ENCODE measurements at places on chromosomes 11 and 22.

GRCh38 chr11:11568651-11569229 lies 53.1 kb downstream of the GALNT18 start:
- DNase-seq, result no peak

DNA sequence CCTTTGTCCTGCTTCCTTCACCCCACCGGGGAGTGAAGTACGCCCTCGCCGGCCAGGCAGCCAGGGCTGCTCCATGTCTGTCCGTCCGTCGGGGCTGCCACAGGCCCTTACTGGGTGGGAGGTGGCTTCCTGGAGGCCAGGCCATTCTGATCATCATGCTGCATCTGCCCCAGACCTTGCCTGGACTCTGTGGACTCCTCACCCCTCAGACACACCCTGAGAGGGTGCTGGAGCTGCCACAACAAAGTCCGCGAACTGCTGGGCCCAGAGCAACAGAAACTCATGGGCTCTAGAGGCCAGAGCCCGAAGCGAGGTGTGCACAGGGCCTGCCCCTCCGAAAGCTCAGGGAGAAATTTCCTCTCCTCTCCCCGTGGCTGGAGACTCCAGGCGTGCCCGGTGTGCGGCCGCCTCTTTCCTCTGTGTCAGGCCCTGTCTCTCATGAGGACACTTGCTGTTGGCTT lies 124.2 kb downstream of the KCNQ1OT1 start:
- DNase-seq, result no peak

DNA sequence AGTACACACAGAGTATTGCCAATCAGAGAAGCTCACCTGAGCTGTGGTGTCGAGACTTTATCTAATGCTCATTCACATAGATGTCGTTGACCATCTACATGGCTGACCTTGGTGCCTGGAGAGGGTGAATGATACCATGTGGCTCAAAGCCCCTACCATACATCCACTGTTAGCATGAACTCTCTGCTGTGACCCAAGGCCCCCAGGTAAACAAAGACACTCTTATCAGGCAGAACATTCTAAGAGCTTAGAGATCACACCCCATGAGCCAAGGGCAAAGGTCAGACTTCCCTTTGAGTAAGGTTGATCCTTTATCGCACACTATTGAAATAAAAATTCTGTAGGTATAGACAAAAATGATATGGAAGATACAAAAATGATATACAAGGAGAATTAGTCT lies 15.0 kb upstream of the PIWIL3 start:
- DNase-seq, result no peak

DNA sequence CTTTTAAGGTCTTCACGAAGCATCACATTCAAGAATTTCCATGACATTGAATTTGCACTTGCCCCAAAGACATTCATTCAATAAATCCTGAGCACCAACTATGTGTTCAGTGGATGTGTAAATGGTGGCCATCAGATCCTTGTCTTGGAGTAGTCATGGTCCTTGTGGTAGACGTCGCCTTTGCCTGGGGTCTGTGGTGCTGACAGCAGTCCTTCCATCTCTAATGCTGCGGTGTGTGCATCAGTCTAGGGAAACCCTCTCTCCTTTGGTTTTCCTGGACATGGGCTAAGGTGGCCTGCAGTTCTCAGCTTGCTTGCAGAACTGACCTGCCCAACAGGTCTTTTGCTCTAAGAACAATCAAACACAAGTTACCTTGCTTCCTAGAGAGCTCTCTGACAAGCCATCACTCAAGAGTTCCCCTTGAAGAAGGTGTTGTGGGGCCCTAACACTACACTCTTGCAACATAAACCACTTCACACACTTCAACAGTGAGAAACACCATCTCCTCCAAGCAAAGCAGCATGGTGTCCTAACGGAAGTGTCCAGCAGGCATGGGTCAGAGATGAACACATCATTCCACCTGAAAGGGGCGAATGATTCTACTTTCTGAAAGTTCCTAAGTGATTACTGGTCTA lies 72.1 kb downstream of the BUD13 start:
- no peak for DNase-seq

- DNase-seq, result no peak
These were observed 7.1 kb downstream of the P2RY2 start for GRCh38 chr11:73225001-73225686.

- DNase-seq, result no peak
These were observed 2.5 kb upstream of the NCAM1 start for GRCh38 chr11:112958670-112959069.

DNA sequence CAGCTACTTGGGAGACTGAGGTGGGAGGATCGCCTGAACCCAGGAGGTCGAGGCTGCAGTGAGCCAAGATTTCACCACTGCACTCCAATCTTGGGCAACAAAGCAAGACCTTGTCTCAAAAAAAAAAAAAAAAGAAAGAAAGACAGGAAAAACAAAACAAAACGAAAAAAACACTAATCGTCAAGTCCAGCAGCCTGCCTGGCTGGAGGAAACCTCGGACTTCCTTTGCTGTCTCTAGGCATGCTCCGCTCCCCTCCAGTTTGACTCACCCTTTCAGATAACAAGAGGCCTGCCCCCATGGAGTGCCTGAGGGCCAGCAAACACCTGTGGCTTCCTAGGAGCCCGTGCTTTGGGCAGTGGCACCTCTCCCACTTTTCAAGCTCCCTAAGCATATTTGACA lies 28.8 kb upstream of the CHKA start:
- DNase-seq, result no peak

DNA sequence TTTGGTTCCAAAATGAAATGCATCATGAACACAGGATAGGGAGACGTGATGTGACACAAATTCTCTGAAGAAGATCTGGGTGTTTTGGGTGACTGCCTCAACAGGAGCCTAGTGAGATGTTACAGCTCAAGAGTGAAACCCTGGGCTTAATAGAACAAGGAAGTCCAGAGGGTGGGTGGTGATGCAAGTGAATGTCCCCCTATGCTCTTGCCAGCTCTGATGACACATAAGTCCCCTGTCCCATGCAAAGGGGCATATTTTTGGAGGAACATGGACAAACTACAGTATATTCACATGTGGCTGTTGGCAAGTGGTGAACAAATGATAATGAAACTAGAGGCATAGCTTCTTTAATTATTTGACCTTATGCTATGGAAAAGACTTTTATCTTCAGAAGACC lies 9.2 kb downstream of the CRTAM start:
- no peak for DNase-seq

DNA sequence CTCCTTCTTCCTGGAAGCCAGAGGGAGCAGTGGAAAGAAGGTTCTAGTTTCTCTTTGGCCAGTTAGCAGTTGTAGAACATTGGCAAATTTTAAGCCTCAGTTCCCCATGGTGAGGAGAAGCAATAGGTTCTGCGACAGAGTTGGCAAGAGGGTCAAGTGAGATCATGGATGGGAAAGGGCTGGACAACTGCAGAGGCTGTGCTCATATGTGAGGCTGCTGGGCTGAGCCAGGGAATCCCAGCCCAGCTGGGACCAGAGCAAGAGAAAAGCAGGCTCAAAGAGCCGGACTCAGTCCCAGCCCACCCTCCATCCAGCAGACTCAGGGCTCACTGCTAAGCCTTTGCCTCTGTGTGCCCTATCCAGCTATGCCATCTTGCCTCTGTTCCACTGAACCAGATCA lies 66.8 kb upstream of the MYOD1 start:
- DNase-seq, result no peak

DNA sequence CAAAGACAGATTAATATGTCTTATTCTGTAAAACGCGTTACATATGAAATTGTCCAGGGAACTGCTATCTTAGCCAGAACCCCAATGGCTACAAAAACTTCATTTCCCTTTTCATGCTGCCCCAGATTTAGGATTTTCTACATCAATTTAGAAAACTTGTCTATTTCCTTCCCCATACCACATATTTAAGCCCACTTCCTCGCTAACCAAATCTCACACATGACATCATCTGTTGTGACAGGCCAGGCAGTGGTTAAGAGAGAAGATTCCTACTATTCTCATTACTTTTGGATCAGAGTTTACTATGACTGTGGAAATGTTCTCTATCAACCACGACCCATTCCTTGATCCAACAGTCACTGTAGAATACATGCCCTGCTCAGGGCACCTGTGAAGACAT lies 15.9 kb downstream of the CCDC82 start:
- DNase-seq, result no peak

GRCh38 chr11:29432719-29433325 lies 584.0 kb downstream of the KCNA4 start:
- no peak for DNase-seq

DNA sequence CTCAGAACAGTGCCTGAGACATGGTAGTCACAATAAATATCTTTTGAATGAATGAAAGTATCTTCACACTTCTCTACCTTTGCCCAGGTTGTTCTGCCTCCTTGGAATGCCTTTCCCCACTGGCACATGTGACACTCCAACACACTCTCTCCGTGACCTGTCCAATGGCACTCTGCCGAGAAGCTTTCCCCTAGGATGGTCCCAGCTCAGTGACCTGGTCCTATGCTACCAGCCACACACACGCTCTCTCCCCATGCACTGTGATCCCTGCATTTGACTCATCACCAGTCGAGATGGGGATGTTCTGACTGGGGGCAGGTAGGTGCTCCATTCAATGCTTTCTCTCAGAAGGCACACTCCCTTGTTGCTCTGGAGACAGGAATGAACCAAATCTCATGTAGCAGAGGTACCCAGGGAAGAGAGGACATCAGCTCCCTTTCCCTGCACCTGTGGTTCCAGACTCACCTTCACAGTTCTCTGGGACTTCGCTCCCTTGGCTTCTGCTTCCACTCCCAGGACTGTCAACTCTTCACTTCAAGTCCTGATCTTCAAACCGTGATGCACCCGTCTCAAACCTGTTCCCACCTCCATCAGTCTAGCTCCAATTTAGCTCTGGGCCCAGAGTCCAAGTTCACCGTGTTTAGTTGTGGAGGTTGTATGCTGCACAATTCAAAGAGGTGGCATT lies 30.7 kb upstream of the LMO1 start:
- DNase-seq, result no peak

- DNase-seq, result no peak
These were observed 349.8 kb upstream of the PLET1 start for GRCh38 chr11:112610494-112610893.

DNA sequence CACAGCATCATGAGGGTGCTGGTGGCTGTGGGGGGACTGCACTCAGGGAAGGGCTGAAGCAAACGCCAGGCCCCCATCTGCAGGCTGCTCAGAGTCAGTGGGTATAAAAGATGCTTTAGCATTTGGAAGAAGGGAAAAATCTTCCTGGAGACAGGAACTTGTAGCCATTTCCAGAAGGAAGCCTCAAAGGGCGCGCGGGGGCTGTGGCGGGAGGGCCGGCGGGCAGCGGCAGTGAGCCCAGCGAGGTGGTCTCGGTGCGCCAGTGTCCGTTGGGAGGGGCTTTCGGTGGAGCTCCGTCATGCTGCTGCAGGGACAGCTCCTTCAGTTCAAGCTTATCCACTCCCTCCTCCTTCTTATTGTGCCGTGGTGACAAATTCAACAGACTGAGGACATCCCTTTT lies 63.0 kb upstream of the PITPNB start:
- DNase-seq, result no peak

GRCh38 chr11:22703591-22703990 lies 37.2 kb downstream of the GAS2 start:
- no peak for DNase-seq

DNA sequence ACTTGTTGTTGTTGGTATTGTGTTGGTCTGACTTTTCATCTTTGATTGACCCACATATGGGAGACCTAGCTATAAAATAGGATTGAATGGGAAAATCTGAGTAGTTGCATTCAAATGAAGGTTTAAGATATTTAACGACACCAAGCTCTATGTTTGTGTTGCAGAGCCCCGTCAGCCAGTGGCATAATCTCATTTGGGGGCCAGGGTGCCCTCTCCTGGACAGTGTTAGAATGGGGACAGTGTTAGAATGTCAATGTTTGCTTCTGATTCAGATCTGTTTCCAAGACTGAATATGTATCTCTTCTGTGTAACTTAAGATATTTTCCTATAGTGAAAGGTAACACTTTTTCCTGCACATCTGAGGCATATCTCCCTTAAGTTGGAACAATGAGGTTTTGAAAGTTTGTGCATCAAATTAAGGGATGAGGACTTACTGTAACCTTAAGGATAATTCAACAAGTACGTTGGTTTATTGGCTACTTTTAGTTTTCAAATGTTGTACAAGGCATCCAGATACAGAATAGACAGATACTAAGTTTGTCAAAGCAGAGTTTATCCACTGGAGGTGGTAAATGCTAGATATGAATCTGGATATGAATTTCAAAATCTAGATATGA lies 5.3 kb upstream of the OR52M1 start:
- peak; percentile 3 for DNase-seq

- DNase-seq, result no peak
These were observed 126.3 kb upstream of the ASPHD2 start for GRCh38 chr22:26302726-26303125.

- no peak for DNase-seq
These were observed 134.9 kb downstream of the DBX1 start for GRCh38 chr11:20025332-20025840.

DNA sequence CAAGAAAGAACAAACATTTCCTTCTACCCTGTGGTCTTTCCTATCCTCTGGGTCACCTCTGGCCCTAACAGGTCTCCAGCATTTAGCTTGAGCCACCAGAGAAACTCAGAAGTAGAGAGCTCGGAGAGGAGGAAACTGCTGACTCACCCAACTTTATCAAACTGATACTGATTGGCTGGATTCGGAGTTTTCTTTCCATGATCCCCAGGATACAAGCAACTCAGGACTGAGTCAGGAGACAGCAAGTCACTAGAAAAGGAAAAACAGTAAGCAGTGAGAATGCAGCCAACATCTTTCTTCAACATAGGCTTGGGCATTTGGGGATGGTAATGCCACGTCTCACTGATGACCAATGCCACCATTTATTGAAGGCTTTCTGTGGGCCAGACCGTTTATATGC lies 32.7 kb downstream of the THOC5 start:
- DNase-seq, result no peak

GRCh38 chr11:94997437-94997836 lies 23.9 kb downstream of the KDM4D start:
- DNase-seq, result no peak

DNA sequence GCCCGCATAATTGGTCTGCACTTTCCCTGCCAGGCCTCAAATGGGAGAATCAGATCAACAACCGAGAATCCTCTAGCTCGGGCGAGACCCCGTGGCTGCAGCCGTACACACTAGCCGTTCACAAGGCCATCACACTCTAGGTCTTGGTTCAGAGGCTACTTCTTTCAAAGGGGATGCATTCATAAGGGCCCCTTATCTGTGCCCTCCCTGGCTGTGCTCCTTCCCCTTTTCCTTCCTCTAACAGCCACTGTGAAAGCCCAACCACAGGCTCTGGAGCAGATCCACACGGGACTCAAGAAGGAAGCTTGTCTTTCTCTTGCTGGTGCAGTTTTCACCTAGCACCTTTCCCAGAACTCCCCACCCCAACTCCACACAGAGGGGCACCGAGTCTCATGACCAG lies 24.5 kb downstream of the SMIM38 start:
- DNase-seq, result no peak
